ENCODE measurements at places on chromosomes 3 and 15. TPM values are rescaled to one million over a fixed set of nuclear protein-coding genes. Genes with fewer than 3 reads are reported as not detected.

DNA sequence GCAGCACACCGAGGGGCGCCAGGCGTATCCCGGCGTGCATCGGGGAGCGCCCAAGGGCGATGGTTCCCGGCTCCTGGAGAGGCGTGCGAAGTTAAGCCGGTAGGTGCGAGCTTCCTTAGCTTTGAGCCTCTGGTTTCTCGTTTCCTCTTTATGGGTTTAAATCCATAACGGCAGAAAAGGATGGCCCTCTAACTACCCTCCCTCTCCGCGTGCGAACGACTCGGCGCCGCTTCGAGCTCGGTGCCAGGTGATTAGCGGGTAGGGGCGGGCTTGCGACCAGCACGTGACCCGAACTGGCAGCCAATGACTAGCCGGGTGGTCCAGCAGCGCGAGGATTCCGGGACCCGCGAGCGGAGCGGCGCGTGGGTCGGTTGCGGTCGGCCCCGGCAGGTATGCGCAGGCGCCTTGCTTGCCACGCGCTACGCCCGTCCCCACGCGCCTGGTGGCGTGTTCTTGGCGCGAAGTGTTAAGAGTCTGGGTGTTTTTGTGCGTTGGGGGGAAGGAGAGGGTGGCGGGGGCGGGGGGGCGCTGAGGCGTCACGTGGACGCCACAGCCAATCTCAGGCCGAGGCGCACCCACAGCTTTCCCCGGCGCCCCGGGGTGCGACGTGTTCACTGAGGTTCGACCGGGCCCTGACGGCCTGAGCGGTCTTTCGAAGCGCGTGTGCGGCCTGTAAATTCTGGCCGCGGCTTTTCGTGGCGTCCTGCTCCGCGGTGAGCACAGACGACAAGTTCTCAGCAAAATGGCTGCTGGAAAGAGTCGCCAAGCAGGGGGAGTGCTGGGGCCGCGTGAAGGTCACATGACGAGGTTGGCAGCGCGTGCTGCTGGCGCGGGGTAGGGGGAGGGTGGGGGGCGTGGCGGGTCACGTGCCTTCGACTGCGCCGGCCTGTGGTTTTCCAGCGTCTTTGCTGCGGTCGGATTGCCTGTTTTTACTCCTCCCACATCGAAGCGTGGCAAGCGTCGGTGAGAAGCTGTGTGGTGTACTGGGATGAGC lies 38.7 kb upstream of the MGA start:
- peak; percentile 13 for DNase-seq

GRCh38 chr3:122497425-122497824 lies 17.3 kb downstream of the KPNA1 start:
- peak; percentile 88 for DNase-seq

DNA sequence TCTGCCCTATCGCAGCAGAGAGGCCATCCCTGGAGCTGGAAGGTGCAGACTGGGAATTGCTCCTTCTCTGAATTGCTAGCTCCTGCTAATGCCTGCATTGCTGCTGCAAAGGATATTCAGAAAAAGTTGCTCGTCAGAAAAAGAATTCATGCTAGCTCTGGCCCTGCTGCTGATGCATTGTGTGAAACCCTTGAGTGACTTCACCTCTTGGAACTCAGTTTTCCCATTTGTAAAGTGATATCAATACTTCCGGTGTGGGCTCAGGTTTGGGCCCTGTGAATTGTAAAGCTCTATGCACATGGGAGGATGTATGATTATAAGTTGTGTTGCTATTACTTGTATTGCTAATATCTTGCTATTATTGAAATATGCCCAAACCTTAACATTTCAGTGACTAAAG lies 11.4 kb downstream of the SQOR start:
- DNase-seq, result no peak

GRCh38 chr3:66037986-66038369 lies 740 bp downstream of the MAGI1 start:
- DNase-seq, result no peak

- DNase-seq, result no peak
These were observed 106.5 kb downstream of the CACNA2D3 start for GRCh38 chr3:54228806-54229205.

DNA sequence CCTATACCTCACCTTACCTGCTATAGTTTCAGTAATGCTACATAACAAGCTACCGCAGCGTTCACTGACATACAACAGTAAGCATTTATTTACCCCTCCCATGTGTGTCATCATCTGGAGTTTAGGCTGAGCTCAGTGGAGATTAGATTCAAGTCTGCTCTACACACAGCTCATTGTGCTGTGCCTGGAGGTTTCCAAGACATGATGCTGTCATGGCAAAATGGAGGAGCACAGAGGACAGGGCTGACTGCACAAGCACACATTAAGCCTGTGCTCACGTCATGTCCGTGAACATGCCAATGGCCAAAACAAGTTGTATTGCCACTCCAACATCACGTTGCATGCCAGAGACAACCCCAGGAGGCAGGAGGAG lies 333.8 kb upstream of the TRIM42 start:
- DNase-seq, result no peak

DNA sequence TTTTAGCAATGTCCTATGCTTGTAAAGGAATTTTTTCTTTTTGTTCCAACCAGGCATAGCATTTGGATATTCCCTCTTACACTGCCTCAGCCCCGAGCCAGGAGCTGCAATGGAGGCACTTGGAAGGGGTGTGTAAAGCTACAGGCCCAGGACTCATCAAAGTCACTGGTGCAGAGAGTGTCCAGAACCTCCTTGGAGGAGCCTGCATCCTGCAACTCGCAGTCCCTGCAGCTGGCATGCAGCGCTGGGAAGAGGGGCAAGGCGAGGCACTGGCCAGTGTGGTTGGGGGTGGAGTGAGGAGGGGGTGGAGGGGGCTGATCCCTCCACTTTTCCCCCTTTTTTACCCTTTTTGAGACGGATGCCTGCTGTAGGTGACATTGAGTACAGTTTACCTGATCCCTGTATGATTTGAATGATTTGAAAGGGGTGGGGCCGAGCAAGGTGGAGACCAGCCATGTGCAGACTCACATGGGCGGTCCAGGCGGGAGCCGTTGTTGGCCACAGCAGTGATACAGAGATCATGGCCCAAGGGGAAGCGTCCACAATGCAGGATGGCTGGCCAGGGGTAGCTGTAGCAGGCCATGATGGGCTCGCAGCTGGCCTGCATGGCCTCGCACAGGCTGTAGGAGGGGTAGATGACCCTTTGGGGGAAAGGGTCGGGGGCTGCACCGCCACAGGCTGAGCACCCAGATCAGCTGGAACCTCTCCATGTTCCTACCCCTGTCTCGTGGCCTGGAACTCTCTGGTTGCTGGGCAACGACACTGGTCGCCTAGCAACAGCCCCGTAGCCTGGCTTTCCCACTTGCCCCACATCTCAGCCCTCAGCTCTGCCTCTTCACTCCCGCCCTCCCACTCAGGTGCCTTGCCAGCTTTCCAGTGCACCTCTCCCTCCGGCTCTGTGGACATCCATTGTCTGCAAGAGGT lies 7.9 kb downstream of the P4HTM start:
- no peak for DNase-seq

- no peak for DNase-seq
These were observed 154.3 kb downstream of the NR2F2 start for GRCh38 chr15:96484830-96485229.

DNA sequence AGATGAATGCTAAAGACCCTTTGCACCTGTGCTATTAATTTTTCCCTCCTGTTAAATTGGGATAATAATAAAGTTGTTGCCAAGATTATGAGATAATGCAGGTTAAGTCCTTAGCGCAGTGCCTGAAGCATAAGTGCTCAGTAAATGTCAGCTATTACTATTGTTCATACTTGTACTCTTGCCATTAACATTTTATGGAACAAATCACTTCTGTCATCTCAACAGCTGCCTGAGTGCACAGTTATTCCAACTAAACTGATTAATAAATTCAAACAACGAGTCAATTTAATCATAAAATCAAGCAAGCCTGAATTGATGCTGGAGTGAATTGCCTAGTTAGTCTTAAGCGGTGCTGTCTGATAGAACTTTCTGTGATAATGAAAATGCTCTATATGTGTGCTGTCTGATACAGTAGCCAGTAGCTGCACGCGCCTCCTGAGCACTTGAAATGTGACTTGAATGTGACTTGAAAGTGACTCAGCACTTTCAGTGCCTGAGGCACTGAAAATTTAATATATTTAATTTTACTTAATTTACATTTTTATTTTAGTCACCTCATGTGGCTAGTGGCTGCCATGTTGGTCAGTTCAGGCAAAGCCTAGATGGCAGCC lies 198.7 kb upstream of the PFN2 start:
- DNase-seq, result no peak

- DNase-seq, result no peak
These were observed 156.7 kb downstream of the ANO10 start for GRCh38 chr3:43465109-43465508.

DNA sequence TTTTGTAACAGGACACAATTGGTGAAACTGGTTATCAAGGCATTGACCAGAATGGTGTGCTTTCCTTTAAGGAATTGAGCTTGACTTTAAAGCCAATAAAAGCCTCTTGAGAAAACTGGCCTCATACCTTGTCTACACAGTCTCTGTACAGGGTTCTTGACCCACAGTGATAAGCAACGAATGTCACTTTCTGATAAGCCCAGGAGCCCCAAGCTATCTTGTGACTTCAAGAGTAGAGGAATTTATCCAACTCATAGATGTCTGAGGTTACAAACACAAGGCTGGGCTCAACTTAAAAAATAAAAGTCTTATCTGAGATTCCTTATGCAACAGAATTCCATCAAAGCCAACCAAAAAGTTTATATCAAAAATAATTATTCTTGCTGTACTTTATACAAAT lies 212.1 kb downstream of the GBE1 start:
- DNase-seq, result no peak

DNA sequence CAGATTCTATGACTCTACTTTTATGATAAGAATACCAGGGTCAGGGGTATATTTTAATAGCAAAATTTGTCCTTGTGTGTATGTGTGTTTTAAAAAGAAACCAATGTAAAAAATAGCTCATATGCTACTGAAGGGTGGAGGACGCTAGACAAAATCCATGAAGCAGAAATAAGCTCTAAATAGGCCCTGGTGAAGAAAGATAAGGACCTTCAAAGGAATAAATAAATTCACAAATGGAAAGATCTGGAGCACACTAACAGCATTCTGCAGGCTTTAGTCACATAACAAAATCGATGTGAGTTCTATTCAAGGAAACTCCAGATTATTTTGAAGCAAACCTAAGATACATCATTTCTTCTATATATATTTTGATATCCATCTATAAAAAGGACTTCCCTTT lies 27.2 kb upstream of the ATP11B start:
- DNase-seq, result no peak

DNA sequence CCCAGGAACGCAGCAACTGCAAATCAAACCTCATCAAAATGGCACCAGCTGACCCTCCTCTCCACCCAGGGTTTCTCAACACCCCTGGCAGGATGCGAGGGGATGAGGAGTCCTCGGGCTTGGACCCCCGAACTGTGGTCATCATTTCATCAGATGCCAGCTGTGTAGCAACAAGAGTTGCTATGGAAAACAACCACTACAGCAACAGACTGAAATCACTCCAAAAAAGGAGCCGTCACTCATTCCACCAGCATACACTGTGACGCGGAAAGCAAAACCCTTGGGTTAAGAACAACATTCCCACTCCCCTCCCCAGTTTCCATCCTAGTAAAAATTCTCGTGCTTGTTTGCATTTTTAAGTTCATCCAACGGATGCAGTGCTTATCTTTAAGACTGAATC lies 40.1 kb downstream of the VGLL4 start:
- peak; percentile 72 for DNase-seq

DNA sequence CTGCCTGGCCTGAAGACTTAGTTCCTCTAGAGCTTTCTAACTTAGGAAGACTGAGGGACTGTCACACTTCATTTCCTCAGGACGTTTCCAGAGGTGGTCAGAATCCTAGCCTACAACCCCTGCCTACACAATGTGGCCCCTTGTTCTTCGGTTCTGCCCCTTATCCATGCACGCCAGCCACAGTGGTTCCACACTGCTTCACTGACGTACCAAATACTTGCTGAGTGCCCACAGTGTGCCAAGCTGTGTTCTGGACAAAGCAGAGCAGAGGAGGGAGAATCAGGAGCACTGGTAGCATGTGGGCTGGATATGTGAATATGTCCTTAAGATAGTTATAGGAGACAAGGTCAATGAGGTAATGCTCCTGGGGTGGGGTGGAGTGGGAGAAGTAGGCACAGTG lies 70.5 kb upstream of the SAMMSON start:
- no peak for DNase-seq

DNA sequence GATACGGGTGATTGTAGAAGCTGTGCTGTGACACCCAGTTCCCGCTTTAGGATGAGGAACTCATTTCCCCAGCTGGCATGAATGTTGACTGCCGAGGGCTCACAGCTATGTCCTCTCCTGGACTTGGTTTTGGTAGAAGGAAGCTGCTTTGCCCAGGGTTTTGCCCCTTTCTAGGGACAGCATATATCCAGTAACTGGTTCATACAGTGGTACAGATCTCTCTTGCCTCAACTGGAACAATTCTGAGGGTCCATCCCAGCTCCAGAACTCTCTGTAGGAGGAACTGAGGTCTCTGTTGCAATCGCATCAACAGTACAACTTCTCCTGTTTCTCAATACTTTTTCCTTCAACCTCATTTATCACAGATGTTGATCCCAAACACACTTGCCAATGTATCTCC lies 54.5 kb upstream of the FNDC3B start:
- DNase-seq, result no peak

DNA sequence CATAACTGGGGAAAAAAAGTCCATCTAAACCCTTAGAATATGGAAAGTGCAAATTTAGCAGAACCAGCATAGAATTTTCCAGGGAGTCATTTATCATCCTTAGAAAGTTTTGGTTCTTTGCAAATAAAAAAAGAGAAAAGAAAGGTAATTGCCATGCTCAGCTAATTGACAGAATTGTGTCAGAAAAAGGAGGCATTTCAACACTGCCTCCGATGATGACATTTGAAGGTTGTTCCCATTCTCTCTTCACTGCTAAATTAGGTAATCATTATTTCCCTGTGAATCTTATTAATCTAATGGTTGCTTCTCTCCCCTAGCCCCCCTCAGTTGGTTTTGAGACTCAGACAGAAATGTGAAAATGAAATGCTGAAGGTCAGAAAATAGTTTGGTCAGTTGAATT lies 139.2 kb downstream of the PDCD6IP start:
- DNase-seq, result no peak

GRCh38 chr15:58526647-58527192 lies 94.9 kb downstream of the LIPC start:
- DNase-seq, result no peak

- DNase-seq, result no peak
These were observed 1560.4 kb downstream of the OTOL1 start for GRCh38 chr3:163056874-163057497.

GRCh38 chr3:177197041-177197726 lies at the start of gene TBL1XR1:
Gene TBL1XR1 (minus strand): TSS chr3:177197482. CDS start chr3:177064977, 132,505 bp downstream.
- peak; percentile 40 for DNase-seq

The STARD5 gene
- 5.1 TPM for polyA plus RNA-seq

The PAQR5 gene
- 2.1 TPM for polyA plus RNA-seq

The RPUSD2 gene
- 9.3 TPM for polyA plus RNA-seq

The SETMAR gene
- 13.2 TPM for polyA plus RNA-seq

The ALDH1A2 gene
- polyA plus RNA-seq, result 0.50 TPM

The HIGD2B gene
- polyA plus RNA-seq, result not detected

The CIDEC gene
- polyA plus RNA-seq, result 0.09 TPM

The CPB1 gene
- not detected for polyA plus RNA-seq

The CHRNA7 gene
- polyA plus RNA-seq, result 0.05 TPM

The SPATA12 gene
- not detected for polyA plus RNA-seq

The UBE2Q2 gene
- polyA plus RNA-seq, result 22.6 TPM

The ANKUB1 gene
- polyA plus RNA-seq, result not detected
